ENCODE measurements at places on chromosomes 11 and 22.
A peak's percentile ranks its signal among the peaks of the same experiment; 100 is the strongest.

GRCh38 chr11:40130427-40130826 lies 1329.0 kb downstream of the LRRC4C start:
- DNase-seq = no peak
- H3K4me3 ChIP-seq = no peak overlapping the region
- H3K4me1 ChIP-seq = no peaks in the 10 kb centered on the region
- H3K27ac ChIP-seq = no peak overlapping the region
- no peaks in the 10 kb centered on the region for H3K27me3 ChIP-seq

DNA sequence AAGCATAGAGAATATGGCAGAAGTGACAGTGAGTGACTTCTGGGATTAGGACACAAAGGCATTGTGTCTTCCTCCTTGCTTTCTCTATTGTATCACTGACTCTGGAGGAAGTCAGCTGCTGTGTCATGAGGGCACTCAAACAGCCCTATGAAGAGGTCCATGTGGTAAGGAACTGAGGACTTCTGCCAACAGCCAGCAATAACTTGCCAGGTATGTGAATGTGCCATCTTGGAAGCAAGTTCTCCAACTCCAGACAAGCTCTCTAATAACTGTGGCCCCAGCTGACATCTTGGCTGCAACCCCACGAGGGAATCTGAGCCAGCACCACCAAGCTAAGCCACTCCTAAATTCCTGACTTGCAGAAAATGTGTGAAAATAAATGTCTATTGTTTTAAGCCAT lies 83.6 kb upstream of the ZBED5 start:
- H3K27me3 ChIP-seq = no peaks in the 10 kb centered on the region
- H3K4me3 ChIP-seq = no peak overlapping the region
- no peaks in the 10 kb centered on the region for H3K36me3 ChIP-seq

DNA sequence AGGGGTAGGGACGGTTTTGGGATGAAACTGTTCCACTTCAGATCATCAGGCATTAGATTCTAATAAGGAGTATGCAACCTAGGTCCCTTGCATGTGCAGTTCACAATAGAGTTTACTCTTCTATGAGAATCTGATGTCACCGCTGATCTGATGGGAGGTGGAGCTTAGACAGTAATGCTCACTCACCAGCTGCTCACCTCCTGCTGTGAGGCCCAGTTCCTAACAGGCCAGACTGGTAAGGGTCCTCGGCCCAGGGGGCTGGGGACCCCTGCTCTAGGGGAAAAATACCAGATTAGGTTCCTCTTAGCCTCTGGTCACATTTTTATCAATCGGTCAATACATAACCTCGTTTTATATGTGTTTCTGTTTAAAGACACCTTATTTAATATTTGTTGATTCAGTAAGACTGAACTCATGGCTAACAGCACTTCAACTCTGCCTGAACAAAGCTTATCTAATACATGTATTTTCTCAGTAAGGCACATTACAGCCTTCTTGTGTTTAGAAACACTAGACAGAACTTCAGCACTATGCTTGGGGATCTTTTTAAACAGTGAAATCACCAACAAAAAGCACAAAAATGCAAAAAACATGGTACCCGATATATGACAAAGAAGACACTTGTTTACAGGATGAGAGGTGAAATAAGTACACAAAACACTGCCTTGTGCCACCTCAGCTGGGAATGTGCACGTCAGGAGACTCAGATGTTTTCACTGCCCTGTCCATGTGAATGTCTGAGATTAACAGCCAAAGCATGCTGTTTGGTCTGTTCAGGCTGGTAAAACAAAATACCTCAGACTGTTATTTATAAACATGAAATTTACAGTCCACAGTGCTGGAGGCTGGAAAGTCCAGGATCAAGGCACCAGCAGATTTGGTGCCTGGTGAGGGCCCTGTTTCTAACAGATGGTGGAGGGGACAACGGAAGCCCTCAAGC lies 107.5 kb downstream of the USP35 start:
- H3K36me3 ChIP-seq = no peaks in the 10 kb centered on the region
- no peak for DNase-seq
- H3K4me1 ChIP-seq = no peaks in the 10 kb centered on the region
- no peak overlapping the region for H3K27ac ChIP-seq
- H3K27me3 ChIP-seq = no peaks in the 10 kb centered on the region

- H3K4me1 ChIP-seq = no peaks in the 10 kb centered on the region
- H3K27me3 ChIP-seq = no peaks in the 10 kb centered on the region
- DNase-seq = peak; percentile 63
- H3K4me3 ChIP-seq = no peak overlapping the region
- H3K36me3 ChIP-seq = no peaks in the 10 kb centered on the region
- H3K27ac ChIP-seq = no peak overlapping the region
Measured at GRCh38 chr11:68383976-68384501, 71.6 kb downstream of the LRP5 start.

- no peak overlapping the region for H3K4me3 ChIP-seq
- H3K4me1 ChIP-seq = no peaks in the 10 kb centered on the region
- H3K36me3 ChIP-seq = no peaks in the 10 kb centered on the region
- H3K27me3 ChIP-seq = no peaks in the 10 kb centered on the region
- DNase-seq = no peak
Measured at GRCh38 chr11:76836613-76837291, 24.0 kb upstream of the ACER3 start.

DNA sequence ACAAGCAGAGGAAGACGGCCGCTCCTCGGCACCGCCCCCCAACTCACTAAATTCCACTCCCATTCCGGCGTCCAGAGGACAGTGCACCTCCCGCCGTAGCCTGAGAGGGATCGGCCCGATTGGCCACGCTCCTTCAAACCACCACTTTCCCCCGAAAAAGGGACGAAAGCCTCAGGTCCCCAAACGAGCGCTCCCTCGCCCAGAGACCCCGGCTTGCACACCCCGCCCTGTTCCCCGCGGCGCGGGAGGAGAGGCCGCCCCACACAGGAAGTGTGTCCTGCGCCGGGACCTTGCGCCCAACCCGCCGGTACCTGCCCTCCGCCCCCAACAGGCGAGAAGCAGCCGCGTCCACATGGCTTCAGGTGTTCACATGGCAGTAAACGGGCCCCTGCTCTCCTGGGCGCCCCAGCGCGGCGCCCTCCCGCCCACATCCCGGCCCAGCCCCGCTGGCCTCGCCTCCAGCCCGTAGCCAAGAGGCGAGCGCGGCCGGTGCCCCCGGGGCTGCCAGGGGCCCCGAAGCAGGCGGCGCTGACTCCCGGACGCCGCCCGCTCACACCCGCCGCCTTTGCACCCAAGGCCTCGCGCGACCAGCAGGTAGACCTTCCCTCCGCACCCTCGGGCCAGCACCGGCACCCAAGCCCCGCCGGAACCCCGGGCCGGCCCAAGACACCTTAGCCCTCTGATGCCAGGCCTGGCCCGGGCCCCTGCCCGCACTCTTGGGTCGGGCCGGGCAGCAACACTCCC lies 849 bp downstream of the TCF20 start:
- DNase-seq = peak; percentile 29
- H3K4me1 ChIP-seq = no peaks in the 10 kb centered on the region
- H3K4me3 ChIP-seq = peak overlapping the region; percentile 81
- peak overlapping the region; percentile 84 for H3K27ac ChIP-seq
- H3K27me3 ChIP-seq = no peaks in the 10 kb centered on the region

DNA sequence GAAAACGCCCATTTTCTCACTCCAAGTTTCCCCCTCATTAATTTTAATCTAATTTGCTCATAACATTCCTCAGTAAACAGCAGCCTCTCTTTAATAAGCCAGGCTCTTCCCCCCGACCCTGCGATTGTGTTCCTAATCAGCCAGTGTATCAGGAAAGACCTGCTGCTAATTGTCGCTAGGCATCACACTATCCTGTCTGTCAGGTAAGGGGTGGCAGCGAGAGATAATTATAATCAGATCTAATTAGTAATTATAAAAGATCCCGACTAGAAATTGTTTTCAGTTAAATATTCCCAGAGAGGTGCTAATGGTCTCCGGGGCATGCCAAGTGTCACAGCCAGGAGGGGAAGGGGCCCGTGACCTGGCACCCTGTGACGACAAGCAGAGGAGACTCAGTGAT lies 142.8 kb downstream of the ST3GAL4 start:
- H3K27ac ChIP-seq = no peak overlapping the region
- no peaks in the 10 kb centered on the region for H3K36me3 ChIP-seq
- DNase-seq = no peak
- no peaks in the 10 kb centered on the region for H3K4me1 ChIP-seq
- no peak overlapping the region for H3K4me3 ChIP-seq

All from uterus (tissue), 4 donors.